ENCODE measurements at places on chromosomes 1 and 21.

GRCh38 chr21:31459457-31459856 lies 115.4 kb upstream of the TIAM1 start:
- DNase-seq, result no peak

DNA sequence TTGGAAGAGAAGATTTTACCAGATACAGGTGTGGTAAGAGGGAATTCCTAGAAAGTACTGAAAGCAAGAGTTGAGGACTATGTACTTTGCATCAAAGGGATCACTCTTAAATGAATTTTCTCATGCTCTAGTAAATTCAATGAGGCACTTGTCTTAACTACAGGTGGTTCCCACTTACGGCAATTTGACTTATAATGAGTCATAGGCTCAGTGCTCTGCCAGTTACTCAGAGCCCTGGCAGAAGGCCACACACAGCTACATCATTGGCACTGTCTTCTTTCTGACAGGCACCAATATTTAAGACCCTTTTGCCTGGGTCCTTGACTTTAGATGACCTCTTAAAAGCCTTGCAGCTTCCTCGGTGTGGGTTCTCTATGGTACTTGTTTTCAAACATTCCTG lies 15.9 kb upstream of the ADAMTS5 start:
- DNase-seq, result no peak

DNA sequence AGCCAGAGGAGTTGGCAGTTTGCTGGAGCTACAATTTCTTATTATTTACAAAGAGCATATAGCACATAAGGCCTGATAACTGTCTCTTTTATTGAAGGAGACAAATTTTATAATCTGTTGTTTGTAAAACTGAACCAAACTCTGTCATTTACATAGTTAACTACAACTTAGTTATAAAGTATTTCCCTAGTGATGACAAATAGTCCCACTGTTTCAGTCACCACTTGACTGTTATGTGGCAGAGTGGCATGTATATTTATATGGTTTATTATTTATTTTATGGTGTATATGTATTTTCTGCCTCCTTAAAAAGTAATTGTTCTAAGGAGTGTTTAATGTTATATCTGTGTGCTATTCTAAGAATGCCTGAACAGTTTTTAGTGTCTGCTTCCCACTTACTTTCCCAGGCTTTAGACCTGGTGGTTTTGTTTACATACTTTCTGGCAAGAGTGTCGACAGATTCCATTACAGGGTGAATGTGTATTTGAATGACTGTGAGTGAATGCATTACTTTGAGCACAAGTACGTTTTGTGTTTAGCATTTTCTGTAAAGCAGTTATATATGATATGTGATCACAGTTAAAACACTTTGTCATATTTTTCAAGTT lies 10.0 kb downstream of the TSEN15 start:
- DNase-seq, result no peak

- DNase-seq, result no peak
Measured at GRCh38 chr1:248688527-248689298, 13.9 kb downstream of the OR14I1 start.

DNA sequence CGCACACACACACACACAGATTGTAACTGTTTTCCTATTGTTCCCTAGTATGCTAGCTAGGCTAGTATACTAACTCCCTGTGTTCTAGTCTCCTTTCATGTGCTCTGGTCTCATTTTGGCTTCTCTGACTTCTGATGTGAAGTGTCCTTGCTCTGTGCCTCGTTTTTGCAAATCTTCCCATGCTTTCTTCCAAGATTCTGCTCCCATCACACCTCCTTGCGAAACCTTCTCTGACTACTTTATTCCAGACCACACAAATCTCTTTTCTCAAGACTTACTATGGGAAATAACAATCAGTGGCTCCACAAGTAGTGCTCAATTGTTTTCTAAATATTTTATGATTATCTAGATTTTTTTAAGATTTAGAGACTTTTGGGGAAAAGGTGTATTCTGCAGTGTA lies 10.3 kb downstream of the PRRX1 start:
- DNase-seq, result no peak
